ENCODE measurements at places on chromosomes 13 and 19.
A peak's percentile ranks its signal among the peaks of the same experiment; 100 is the strongest.

- DNase-seq, result no peak
These were observed 232.9 kb upstream of the STARD13 start for GRCh38 chr13:33518452-33518851.

GRCh38 chr13:25738342-25739196 lies 313.2 kb downstream of the SHISA2 start:
- DNase-seq, result no peak

DNA sequence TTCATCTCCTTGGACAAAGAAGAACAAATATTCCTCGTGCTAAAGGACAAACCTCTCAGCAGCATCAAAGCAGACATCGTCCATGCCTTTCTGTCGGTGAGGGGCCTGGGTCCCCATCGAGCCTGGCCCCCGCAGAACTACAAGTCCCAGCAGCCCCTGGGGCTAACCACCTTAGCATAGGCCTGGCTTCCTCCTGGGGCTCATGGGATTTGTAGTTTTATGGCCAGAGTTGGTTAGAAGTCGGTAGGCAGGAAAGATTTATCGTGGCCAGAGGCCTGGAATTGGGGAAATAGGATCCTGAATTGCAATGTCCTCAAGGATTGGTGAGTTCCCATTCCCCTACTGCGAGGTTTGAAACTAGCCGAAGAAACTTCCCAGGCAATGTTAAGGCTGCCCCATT lies 19.6 kb downstream of the TMEM150B start:
- no peak for DNase-seq

DNA sequence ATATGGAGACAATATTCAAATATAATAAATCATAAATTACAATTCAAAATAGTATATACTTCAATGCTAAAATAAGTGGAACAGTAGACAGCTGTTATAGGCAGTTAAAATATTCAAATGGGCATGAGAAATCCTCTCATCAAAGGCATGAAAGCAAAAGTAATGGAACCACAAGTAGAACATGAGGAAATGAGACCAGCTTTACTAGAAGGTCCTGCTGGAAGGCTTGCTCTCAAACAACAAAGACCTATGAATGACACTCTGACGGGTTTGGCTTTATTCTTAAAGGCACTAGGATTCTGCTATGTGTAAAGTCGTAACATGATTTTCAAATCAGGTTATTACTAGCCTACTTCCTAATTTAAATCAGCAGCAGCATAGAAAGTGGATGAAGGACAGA lies 148.1 kb downstream of the VWA8 start:
- DNase-seq, result no peak

- DNase-seq, result no peak
These were observed 17.7 kb downstream of the GRIK5 start for GRCh38 chr19:42052241-42052863.

- peak; percentile 51 for DNase-seq
These were observed at the start of the genes BRCA2 and ZAR1L for GRCh38 chr13:32315238-32316027. Gene BRCA2 (plus strand): TSS chr13:32315508. CDS start chr13:32316461, 953 bp downstream. Gene ZAR1L (minus strand): TSS chr13:32315363. CDS start chr13:32311925, 3,438 bp downstream.

DNA sequence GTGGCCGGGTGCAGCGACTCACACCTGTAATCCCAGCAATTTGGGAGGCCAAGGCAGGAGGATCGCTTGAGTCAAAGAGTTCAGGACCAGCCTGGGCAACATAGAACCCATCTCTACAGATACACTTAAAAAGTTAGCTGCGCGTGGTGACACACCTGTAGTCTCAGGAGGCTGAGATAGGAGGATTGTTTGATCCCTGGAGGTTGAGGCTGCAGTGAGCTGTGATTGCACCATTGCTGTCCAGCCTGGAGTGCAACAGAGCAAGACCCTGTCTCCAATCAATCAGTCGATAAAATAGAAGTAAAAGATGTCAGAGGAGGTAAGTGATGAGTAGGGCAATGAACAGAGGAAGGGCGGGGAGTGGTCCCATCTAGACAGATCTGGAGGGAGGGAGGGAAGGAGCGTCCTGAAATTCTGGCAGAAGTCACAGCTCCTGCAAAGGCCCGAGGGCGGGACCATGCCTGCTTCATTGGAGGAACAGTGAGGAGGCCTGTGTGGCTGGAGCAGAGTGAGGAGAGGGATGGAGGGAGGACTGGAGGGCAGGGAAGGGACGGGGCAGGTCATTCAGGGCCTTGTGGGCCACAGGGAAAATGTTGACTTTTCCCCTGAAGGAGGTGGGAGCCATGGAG lies 9.7 kb downstream of the SMIM24 start:
- no peak for DNase-seq

GRCh38 chr19:55173714-55174409 lies 6.2 kb downstream of the SYT5 start:
- no peak for DNase-seq

GRCh38 chr19:40348961-40349507 lies 539 bp downstream of the PLD3 start:
- DNase-seq, result no peak

- no peak for DNase-seq
These were observed 361.5 kb upstream of the HTR2A start for GRCh38 chr13:47258384-47258783.

GRCh38 chr19:49543032-49543431 lies 15.2 kb downstream of the RCN3 start:
- DNase-seq, result no peak

GRCh38 chr13:98022210-98022609 lies 68.7 kb downstream of the IPO5 start:
- DNase-seq, result no peak

DNA sequence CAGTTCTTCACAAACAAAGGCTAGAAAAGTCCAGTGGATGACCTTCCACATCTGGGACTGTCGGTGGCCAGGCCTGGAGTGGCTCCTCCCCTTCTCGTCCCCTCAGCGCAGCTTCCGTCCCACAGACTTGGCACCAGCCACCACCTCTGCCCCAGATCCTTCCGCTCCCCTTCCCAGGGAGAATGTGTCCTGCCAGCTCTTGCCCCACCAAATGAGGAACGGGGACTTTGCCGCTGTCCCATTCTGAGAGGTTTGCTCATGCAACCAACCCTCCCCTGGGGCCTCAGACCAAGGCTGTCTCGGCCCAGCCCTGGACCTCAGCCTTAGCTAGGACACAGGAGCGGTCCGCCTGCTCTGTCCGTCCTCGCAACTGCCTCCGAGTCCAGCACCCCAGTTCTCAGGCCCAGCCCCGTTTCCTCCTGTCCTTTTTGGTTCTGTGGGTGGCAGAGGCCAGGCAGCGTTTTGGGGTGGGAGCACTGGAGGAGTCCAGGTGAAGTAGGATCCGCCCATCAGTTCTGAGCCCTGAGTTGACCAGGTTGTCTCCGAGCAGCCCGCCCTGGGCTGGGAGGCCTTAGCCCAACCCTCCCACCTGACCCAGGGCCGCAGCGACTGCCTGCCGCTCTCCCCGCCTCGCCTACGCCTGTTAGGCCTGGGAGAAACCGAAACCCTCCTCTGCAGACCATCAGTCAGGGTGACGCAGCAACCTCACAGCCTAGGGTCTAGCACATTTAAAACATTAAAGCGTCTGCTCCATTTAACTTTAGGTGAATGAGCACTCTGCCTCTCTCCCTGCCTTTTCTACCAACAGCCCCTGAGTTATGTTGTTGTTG lies 284.3 kb downstream of the FOXO1 start:
- no peak for DNase-seq

GRCh38 chr13:33932769-33933406 lies 114.9 kb downstream of the RFC3 start:
- no peak for DNase-seq

GRCh38 chr19:7149956-7150705 lies 80.6 kb downstream of the ZNF557 start:
- DNase-seq, result no peak

DNA sequence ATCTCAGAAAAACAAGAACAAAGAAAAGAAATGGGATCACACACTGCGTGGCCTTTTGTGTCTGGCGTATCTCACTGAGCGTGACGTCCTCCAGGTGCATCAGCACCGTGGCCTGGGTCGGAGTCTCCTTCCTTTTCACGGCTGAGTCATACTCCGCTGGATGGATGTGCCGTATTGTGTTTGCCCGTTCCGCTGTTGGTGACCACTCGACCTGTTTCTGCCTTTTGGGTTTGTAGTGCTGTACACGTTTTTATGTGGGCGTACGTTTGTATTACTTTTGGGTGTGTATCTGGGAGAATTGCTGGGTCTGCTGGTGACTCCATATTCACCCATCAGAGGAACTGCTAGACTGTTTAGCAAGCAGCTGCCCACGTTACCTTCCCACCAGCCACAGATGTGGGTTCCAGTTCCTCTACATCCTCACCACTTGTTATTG lies 11.4 kb downstream of the ARID3A start:
- no peak for DNase-seq

DNA sequence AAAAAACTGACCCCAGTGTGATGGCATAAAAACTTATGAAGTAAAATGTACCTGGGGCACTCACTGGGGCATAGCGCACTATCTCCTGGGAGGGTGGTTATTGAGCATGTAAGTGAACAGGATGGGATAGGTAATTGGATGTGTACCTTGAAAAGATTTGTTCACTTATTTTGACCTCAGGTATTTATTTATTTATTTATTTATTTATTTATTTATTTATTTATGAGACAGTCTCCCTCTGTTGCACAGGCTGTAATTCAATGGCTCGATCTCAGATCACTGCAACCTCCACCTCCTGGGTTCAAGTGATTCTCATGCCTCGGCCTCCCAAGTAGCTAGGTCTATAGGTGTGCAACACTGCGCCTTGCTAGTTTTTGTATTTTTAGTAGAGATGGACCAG lies 5.9 kb upstream of the ZNF626 start:
- no peak for DNase-seq

GRCh38 chr19:4352701-4353121 lies 9.3 kb downstream of the MPND start:
- no peak for DNase-seq

- DNase-seq, result no peak
These were observed 1776.2 kb downstream of the PCDH9 start for GRCh38 chr13:65453982-65454381.

DNA sequence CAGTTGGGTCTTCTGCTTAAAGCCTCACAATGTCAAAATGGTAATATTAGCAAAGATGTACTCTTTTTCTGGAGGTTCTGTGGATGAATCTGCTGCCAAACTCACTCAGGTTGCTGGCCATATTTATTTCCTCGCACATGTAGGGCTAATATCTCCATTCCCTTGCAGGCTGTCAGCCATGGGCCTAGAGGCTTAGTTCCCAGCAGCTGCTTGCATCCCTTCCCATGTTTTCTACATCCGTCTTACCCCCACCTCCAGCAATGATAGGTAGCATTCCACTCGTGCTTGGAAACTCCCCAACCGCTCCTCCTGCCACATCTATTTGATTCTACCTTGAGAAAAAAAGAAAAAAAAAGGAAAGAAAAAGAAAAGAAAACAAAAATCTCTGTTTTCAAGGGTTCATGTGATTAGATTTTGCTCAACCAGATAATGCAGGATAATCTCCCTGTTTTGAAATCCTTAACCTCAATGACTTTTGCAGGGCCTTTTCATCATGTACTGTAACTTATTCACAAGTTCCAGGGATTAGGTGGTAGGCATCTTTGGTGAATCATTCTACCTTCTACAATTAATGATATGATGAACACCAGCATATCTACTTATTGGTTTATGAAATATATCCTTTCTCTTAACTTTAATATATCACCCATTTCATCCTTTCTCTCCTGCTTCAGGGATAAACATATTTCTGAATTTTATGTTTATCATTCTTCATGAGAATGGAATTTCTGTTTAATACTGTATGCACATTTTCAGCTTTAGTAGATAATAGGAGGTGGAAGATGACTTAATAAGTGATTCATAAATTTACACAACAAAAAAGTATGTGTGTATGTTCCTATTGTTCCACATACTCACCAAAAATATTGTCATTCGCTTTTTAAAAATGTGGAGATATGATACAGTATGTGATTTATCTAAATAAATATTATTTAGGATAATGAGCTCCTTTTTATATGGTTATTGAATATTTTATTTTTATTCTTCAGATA lies 931.9 kb downstream of the SLITRK5 start:
- DNase-seq, result no peak

DNA sequence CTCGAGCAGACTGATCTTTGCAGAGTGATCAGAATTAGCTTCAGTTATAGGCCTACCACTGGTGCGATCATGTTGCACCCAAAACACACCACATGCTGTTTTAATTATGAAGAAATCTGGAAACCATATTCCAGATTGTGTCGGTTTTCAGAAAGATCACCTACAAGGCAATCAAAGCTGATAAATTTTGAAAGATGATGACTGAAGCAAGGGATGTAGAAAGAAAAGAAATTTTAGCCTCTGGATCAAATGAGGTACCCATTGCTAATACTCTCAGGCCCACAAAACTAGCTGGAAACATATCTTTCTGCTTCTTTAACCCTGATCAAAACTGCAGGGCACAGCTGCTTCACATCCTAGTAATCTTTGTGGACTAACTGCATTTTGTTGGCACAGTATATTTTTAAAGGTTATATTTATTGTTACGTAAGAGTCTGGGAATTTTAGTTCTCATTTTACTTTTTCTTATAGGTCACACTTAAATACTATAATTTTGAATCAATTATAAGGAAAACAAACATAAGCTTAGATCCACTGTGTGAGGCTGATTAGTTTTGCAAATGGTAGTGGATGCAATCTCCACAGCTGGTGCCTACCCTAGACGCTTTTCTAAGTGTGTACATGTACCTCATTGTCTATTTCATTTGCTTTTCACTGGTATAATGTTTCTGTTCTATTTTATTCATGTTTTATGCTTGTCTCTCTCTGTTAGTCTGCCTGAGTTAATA lies 150.9 kb downstream of the RGCC start:
- DNase-seq, result no peak

- DNase-seq, result no peak
These were observed 9.4 kb downstream of the BCL3 start for GRCh38 chr19:44757735-44758505.

- no peak for DNase-seq
These were observed 43.9 kb downstream of the TNFSF13B start for GRCh38 chr13:108313382-108313781.

DNA sequence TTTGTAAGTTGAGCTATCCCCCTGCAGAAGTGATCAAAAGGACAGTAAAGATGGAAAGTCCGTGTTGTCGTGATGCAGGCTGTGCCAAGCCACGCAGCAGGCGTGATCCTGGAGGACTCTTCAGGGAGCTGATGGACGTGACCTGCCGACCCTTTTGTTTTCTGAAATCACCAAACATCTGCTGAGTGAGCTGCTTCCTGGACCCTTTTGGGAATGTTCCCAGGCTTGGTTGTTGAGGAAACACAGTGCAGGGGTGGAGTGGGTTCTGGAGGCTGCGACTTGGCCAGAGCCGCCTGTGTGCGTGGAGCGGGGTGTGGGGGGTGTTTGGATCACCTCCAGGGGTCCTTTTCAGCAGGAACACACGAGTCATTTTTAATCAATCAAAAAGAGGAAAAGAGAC lies 15.4 kb upstream of the CPAMD8 start:
- peak; percentile 96 for DNase-seq

GRCh38 chr19:34254698-34255432 lies 511 bp downstream of the GARRE1 start:
- DNase-seq, result no peak

GRCh38 chr13:25699600-25699999 lies 327.8 kb downstream of the ATP8A2 start:
- DNase-seq, result no peak

- no peak for DNase-seq
These were observed 794.3 kb downstream of the LIG4 start for GRCh38 chr13:107421028-107421427.

- DNase-seq, result no peak
These were observed 14.3 kb upstream of the ZNF541 start for GRCh38 chr19:47587295-47587694.

GRCh38 chr13:103168901-103169508 lies 102.8 kb upstream of the SLC10A2 start:
- DNase-seq, result no peak

- DNase-seq, result no peak
These were observed 191.2 kb downstream of the SPRY2 start for GRCh38 chr13:80149736-80150135.
